SJSA1 (cell line): ENCODE measurements at places on chromosomes 12 and 14.

GRCh38 chr12:70082997-70083676 is 160.1 kb upstream of the CNOT2 start:
- no peak overlapping the region for H3K4me3 ChIP-seq
- DNase-seq = no peak
- H3K36me3 ChIP-seq = no peaks in the 10 kb centered on the region
- H3K27ac ChIP-seq = no peak overlapping the region
- no peaks in the 10 kb centered on the region for H3K4me1 ChIP-seq

DNA sequence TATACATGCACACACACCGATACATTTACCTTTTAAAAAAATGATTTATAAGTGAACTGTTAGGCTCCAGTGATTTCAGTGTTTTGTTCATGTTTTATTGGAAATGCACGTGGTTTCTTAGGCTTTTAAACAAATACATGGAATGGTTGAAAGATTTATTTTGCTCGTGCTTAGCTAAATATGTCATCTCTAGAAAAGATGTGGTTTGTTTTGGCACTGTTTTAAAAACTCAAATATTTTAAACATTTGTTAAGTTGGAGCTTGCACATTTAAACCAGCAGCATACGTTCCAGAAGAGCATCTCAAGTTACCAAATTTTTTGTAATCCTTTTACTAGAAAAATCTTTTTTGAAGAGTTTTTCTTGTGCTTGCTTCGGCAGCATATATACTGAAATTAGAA is 44.5 kb downstream of the FOXA1 start:
- H3K36me3 ChIP-seq = no peaks in the 10 kb centered on the region
- no peak overlapping the region for H3K27ac ChIP-seq
- DNase-seq = no peak

- no peak overlapping the region; the same call in 1 of the 2 replicates for H3K27ac ChIP-seq
- H3K36me3 ChIP-seq = no peaks in the 10 kb centered on the region
- DNase-seq = peak; percentile 29
- H3K4me3 ChIP-seq = peak overlapping the region; percentile 32
- no peaks in the 10 kb centered on the region for H3K27me3 ChIP-seq
Measured at GRCh38 chr14:54881235-54881760, 21.3 kb downstream of the GCH1 start.

DNA sequence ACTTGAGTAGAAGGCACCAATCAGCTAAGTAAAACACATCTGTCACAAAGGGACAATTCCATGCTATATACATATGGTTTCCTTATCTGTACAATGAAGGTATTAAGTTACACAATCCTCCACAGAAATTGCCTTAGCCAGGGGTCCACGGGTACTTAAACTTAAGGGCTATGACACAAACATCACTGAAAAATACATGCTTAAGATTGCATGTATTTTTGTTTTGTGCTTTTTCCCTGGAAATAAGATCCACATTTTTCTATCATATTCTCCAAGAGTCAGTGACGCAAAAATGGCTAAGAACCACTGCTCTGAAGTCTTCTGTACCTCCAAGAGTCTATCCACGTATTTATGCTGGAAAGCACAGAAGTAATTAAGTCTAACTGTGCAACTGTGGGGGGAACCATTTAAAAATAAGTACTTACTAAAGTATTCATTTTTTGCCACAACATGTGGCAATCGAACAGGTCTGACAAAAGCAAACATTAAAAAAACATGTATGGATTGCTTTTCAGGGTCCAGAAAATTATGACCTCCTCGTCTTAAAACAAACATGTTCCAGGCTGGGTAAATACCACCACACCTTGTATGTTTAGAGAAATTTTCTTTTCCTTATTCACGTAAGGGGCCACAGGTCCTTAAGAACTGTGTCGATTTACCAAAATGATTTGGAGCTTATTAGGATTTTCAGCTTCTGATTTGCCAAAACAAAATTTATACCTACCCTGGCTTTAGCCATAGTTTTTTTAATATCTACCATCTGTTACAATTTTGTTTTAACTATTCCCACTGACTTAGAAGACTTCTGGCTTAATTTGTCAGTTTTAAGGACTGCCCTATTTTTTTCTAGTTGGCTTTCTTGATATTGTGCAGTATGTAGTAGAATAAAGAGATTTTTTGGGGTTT is 2.8 kb downstream of the SLC38A2 start:
- peak overlapping the region; percentile 10; the same call in 1 of the 2 replicates for H3K27ac ChIP-seq
- H3K36me3 ChIP-seq = peaks cover 78% of the 10 kb centered on the region
- H3K4me1 ChIP-seq = peaks cover 63% of the 10 kb centered on the region
- DNase-seq = no peak

- H3K27ac ChIP-seq = no peak overlapping the region
- H3K36me3 ChIP-seq = no peaks in the 10 kb centered on the region
- DNase-seq = no peak
- peaks cover 5% of the 10 kb centered on the region for H3K4me1 ChIP-seq
- no peak overlapping the region for H3K4me3 ChIP-seq
Measured at GRCh38 chr14:103072595-103073366, 11.2 kb upstream of the LBHD2 start.

- H3K27ac ChIP-seq = no peak overlapping the region
- DNase-seq = no peak
- H3K27me3 ChIP-seq = no peaks in the 10 kb centered on the region
- no peaks in the 10 kb centered on the region; the same call in 1 of the 2 replicates for H3K4me1 ChIP-seq
- no peak overlapping the region for H3K4me3 ChIP-seq
Measured at GRCh38 chr14:35696575-35696974, 112.5 kb downstream of the RALGAPA1 start.

DNA sequence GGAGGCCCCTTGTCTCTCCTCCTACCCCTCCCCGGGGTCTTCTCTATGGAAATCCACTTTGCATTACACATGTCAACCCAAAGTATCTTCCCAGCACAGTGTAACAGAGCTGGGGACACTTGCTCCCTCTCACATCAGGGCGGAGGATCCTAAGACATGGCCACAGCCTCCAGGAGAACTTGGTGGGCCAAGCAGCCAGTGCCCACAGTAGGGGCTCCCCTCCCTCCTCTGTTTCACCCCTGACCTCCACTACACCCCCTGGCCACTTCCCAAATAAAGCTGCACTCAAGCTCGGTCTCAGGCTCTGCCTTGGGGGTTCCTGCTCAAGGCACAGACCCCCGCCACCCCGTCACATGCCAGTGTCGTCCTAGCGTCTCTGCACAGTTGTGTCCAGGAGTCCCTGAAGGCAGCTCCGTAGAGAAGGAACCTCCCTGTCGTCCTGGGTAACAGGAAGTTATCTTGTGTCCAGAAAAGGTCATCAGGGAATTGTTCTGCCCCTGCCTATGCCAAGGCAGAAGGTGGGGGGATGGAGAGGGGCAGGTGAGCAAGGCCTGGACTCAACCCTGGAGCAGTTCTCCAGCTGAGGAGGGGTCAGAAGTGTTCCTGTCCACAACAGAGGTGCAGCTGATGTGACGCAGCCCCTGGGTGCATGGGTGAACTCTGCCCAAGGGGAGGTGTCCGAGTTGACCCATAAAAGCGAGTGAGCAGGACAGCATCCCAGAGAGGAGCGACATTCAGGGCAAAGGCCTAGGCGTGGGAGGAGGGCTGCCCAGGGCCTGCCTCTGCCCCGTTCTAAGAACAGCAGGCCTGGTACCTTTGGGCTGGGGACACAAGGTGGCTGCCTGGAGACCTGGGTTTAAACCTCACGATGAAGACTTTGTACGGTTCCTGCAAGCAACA is 25.5 kb downstream of the DIO3 start:
- H3K27me3 ChIP-seq = no peaks in the 10 kb centered on the region
- no peaks in the 10 kb centered on the region for H3K4me1 ChIP-seq

DNA sequence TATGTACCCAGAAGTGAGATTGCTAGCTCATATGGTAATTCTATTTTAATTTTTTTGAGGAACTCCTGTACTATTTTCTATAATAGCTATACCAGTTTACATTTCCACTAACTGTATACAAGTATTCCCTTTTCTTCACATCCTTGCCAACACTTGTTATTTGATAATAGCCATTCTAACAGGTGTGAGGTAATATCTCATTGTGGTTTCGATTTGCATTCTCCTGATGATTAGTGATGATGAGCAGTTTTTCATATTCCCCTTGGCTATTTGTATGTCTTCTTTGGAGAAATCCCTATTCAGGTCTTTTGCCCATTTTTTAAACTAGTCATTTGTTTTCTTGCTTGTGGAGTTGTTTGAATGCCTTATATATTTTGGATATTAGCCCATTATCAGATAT is 121.3 kb downstream of the BBS10 start:
- no peak overlapping the region for H3K4me3 ChIP-seq
- DNase-seq = no peak
- H3K27me3 ChIP-seq = no peaks in the 10 kb centered on the region
- no peaks in the 10 kb centered on the region for H3K36me3 ChIP-seq
- peaks cover 12% of the 10 kb centered on the region for H3K4me1 ChIP-seq
- H3K27ac ChIP-seq = no peak overlapping the region

- no peaks in the 10 kb centered on the region for H3K36me3 ChIP-seq
- DNase-seq = no peak
- H3K4me3 ChIP-seq = no peak overlapping the region
- peaks cover 7% of the 10 kb centered on the region; the same call in 1 of the 2 replicates for H3K4me1 ChIP-seq
Measured at GRCh38 chr12:31118347-31119191, 44.9 kb downstream of the DDX11 start.

DNA sequence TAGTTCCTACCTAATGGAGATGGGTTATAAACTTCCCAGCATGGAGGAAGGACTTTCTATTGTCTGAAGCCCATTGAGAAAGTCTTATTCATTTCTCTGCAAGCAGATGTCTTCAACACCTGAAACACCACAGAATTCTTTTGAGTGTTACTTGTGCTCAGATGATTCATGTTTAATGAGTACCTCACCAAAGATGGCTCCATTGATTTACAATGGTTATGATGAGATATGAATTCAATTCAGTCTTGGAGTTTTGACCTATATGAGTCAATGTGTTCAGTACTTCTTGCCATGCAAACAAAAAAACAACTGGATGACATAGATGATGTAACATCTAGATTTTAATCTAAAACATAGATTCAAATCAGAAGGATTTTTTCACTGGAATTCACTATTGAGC is 15.4 kb upstream of the PAWR start:
- H3K27me3 ChIP-seq = no peaks in the 10 kb centered on the region
- no peak overlapping the region for H3K27ac ChIP-seq
- H3K4me1 ChIP-seq = no peaks in the 10 kb centered on the region

DNA sequence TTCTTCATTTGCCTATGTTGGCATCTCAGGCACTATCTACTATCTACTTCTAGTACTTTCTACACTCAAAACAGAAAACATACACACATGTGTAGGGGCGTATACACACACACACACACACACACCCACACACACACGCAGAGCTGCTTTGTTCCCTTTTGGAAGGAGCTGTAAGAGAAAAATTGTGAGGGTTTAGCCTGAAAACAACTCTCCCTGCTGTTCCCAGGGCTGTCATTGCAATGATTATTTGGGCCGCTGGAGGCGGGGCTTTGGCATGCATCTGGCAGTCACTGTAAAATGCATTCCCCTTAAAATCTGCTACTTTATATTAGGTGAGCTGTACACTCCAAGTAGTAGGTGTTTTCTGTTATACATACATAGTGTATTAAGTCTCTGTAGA is 29.1 kb upstream of the SLC38A2 start:
- H3K4me1 ChIP-seq = peaks cover 42% of the 10 kb centered on the region
- H3K36me3 ChIP-seq = no peaks in the 10 kb centered on the region
- DNase-seq = no peak
- no peak overlapping the region for H3K27ac ChIP-seq

GRCh38 chr12:70645494-70646317 is 8.5 kb upstream of the PTPRB start:
- H3K4me3 ChIP-seq = no peak overlapping the region
- no peaks in the 10 kb centered on the region for H3K27me3 ChIP-seq
- H3K27ac ChIP-seq = peak overlapping the region; percentile 92
- no peaks in the 10 kb centered on the region for H3K36me3 ChIP-seq

GRCh38 chr12:24845615-24846014 is 103.3 kb downstream of the BCAT1 start:
- no peaks in the 10 kb centered on the region for H3K27me3 ChIP-seq
- H3K27ac ChIP-seq = 0 out of 2 replicates have a peak overlapping the region, but pooled peaks have one; percentile 28
- H3K4me1 ChIP-seq = peaks cover 1% of the 10 kb centered on the region; the same call in 1 of the 2 replicates

DNA sequence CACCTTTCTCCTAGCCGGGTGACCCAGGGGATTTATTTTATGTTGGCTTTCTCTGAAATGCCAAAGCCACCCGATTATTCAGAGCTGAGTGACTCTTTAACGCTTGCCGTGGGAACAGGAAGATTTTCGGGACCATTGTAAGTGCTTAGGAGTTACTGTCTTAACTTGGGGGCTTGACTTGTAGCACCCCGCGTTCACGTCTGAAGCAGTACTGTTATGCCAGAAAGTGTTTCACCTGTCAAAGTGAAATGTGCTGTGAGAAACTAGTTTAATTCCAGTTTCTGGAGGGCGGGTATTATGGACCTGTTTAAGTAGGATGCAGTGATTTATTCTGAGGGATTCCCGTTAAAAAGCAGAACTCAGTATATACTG is 218 bp downstream of the LYSET start:
- peaks cover 11% of the 10 kb centered on the region; the same call in 1 of the 2 replicates for H3K4me1 ChIP-seq
- H3K27me3 ChIP-seq = no peaks in the 10 kb centered on the region
- H3K27ac ChIP-seq = peak overlapping the region; percentile 23
- peaks cover 28% of the 10 kb centered on the region for H3K36me3 ChIP-seq

GRCh38 chr14:75757644-75758402 is 96.8 kb downstream of the TTLL5 start:
- H3K27me3 ChIP-seq = no peaks in the 10 kb centered on the region
- no peaks in the 10 kb centered on the region for H3K4me1 ChIP-seq
- DNase-seq = no peak

GRCh38 chr12:124856132-124856841 is 7.4 kb downstream of the SCARB1 start:
- no peaks in the 10 kb centered on the region for H3K27me3 ChIP-seq
- no peak for DNase-seq
- H3K27ac ChIP-seq = no peak overlapping the region
- no peaks in the 10 kb centered on the region for H3K36me3 ChIP-seq
- no peaks in the 10 kb centered on the region for H3K4me1 ChIP-seq
- no peak overlapping the region for H3K4me3 ChIP-seq

GRCh38 chr14:32201816-32202490 is at the start of gene RNU6-7:
Gene RNU6-7, plus strand, starts transcription at chr14:32202045.
- peak within 1 kb of the TSS; percentile 46 for H3K4me3 ChIP-seq
- no peak within 1 kb of the TSS for H3K27ac ChIP-seq
- H3K27me3 ChIP-seq = no peaks in the 10 kb centered on the region
- peaks cover 16% of the 10 kb centered on the region for H3K4me1 ChIP-seq
- H3K36me3 ChIP-seq = no peaks in the 10 kb centered on the region
- DNase-seq = no peak

- no peak overlapping the region for H3K27ac ChIP-seq
- no peak overlapping the region for H3K4me3 ChIP-seq
- H3K27me3 ChIP-seq = no peaks in the 10 kb centered on the region
Measured at GRCh38 chr14:90547968-90548367, 151.1 kb downstream of the CALM1 start.
